ENCODE measurements at places on chromosomes 2 and 18.

DNA sequence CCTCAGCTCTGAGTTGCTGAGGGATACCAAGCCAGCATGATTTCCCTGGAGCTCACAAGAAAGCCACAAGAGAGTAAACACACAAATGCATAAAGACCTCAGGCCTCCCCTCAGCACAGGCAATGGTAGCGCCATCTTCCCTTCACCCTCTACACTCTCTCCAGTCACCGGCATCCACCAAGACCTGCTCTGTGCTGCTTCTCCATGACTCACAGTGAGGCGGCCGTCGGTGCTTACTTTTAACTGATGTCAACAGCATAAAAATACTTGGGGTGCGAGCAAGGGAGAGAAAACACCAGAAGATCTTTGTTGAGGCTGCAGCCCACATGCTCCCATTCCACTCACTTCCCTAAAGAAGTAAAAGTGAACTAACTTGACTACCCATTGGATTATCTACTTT is 46.7 kb downstream of the L3MBTL4 start:
- no peak for DNase-seq

DNA sequence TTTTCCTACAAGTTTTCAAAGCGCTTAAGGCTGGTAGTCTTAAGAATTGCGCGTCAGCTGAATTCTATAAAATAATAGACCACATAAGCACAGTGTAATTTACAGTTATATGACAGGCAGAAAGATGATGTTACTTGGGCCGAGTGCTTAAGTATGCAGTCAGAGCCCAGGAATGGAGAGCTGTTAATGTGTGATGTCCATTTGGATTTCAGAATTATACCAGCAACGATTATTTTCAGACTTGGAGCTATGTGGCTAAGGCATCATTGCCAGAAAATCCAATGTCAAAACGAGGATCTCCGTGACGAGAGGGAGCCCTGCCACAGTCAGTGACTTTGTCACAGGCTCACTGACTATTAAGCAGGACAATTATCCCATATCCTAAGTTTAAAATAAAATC is 3.4 kb downstream of the KLF7 start:
- DNase-seq: no peak

- no peak for DNase-seq
Observed at GRCh38 chr2:30184035-30184434, 37.2 kb downstream of the YPEL5 start.

GRCh38 chr2:207408086-207408794 is 121.5 kb upstream of the CREB1 start:
- DNase-seq: peak; percentile 85

GRCh38 chr18:26869640-26870039 is 4.1 kb upstream of the AQP4 start:
- DNase-seq: no peak

DNA sequence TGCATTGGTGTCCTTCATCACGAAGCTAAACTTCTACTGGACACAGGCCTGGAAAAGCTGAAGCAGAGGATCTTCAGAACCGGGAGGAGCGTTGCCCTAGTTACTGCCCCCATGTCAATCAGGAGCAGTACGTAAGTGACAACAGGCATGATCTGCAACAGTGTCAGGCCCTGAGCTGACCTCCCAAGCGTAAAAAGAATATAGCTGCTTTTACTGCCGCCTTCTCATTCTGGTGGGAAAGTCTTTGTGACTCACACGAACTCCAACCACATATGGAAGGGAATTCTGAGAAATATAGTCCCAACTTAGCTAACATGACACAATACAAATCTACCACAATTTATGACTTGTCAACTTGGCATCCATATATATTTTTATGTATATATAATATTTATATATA is 1007.7 kb upstream of the CDH2 start:
- no peak for DNase-seq

DNA sequence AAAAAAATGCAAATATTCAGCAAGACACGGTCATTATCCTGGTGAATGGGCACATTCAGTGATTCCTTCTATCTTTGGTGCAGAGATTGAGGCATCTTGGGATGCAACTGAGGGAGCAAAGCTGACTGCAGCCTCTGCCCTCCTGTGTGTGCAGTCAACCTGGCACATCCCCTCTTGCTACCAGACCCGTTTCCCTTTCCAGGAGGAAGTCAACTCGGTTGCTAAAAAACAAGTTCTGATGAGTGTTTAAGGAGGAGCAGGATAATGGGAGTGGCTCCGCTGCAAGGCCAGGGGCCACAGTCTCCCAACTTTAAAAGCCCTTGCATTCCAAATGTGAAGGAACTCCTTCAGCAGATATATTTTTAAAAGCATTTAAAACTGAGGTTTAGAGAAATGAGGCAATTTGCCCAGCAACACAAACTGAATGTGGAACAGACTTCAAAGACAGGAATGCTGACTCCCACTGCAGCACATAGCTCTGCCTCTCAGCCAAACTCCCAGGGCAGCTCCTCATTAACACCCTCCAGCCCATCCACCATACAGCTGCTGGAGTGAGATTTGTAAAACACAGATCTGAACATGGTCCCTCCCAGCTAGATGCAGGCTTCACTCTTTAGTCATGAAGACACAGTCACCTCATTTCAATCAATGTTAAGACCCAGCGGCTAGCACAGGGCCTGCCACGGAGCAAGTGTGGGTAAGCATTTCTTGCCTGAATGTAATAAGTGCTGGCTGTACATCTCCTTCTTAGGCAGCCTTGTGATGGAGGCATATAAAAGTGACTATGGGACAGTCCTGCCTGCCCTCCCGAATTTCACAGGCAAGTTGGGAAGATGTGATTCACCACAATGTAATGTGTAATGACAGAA is 54.3 kb downstream of the VSNL1 start:
- DNase-seq: no peak

DNA sequence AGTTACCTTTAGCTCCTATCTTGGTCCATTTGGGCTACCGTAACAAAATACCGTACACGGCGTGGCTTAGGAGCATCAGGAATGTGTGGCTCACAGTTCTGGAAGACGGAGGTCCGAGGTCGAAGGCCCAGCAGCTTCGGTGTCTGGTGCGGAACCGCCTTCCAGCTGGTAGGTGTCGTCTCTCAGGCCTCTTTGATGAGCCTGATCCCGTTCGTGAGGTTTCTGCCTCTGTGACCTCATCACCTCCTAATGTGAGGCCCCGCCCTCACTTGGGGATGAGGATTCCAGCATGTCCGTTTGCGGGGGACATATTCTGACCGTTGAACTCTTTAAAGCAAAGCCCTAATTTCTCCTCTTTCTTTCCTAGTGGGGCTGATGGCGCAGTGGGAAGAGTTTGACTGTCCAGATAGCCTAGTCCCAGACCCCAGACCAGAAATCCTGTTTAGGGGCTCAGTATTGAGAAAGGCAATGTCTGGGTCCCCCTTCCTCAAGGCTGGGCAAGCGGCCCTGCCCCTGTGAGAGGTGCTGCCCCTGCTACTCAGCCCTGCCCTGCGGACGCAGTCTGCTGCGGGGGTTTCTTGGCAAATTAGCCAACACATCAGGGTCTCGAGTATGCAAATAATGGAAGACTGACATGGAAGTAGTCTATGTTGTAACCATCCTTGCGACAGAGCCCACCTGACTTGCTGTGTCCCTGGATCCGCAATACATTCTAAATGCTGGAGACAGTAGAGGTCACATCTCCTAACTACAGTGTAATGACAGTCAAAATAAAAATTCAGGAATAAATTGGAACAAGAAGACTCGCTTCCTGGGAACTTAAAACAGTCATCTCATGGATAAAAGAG is 128.0 kb downstream of the ASB1 start:
- no peak for DNase-seq

GRCh38 chr18:6431659-6432318 is 17.1 kb upstream of the L3MBTL4 start:
- DNase-seq: no peak

GRCh38 chr2:160197587-160197986 is 2.5 kb downstream of the ITGB6 start:
- DNase-seq: no peak

GRCh38 chr2:229409751-229410181 is 138.7 kb upstream of the PID1 start:
- DNase-seq: no peak

DNA sequence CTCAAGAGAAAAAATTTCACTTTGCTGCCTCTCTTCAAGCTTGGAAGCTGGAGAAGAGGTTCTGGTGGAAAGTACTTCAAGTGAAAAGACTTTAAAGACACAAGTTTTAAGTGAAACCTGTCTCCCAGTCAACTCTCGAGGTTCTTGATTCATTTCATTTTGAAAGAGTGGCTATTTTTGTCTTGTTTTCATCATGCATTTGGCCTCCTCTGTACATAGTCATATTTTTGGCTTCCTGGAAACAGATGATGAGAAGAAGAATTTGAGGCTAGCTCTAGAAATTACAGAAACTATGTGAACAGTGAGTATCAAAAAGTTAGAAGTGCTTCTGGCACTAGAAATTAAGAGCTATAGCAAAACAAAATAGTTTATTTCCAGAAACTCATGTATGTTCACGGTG is 124.8 kb downstream of the DTNA start:
- no peak for DNase-seq

- DNase-seq: no peak
Observed at GRCh38 chr2:62321380-62322289, 125.7 kb downstream of the B3GNT2 start.

GRCh38 chr18:9961041-9961440 is 47.2 kb downstream of the VAPA start:
- no peak for DNase-seq

DNA sequence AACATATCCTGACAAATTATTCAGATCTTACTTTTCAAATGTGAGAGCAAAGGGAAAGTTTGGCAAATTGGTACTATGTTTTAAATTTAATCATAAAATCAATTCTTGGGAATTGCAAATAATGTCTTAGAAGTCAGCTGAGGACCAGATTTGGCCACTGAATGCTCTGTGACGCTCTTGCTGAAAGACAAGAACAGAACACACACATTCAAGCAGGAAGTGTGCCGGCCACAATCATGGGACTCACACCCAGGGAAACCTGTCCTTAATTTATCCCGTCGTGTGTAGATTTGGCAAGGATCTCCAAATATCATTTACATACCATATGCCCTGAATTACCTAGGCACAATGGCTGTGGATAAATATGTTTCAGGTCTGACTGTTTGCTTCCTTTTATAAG is 253.1 kb downstream of the TCF4 start:
- DNase-seq: no peak

GRCh38 chr2:41068740-41069139 is 616.9 kb upstream of the SLC8A1 start:
- no peak for DNase-seq

DNA sequence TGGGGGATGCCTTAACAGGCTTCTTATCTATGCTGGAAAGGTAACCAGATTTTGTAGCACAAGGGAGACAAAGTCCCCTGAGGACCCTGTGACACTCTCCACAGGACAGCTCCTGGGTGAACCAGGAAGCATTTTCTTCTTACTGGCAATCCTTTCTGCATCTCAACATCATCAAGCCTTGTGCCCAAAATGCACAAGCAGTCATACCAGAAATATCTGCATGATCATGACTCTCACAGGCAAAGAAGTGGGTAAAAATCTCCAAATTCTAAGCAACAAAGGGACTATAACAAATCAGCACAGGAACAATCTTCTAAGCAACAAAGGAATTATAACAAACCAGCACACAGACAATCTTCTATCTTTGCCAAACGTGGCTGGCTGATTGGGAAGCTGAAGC is 99.1 kb upstream of the CD226 start:
- DNase-seq: no peak

- DNase-seq: no peak
Observed at GRCh38 chr2:126482582-126483464, 173.1 kb upstream of the GYPC start.

DNA sequence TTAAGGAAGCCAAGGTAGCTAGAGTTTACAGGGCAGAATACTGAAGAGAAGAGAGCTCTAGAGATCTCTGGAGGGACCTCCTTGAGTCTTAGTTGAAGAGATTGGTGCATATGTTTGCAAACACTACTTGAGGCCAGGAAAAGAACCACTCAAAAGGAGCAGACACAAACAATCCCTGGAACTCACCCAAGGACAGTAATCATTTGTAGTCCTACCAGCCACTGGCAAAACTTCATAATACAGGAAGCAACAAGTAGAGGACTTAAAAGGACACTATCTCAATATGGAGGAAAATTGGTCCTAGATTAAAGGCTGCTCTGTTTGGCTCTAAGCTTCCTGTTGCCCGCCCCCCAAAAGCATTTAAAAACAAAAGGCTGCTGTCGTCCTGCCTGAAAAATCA is 46.9 kb upstream of the UBXN4 start:
- DNase-seq: no peak

- DNase-seq: no peak
Observed at GRCh38 chr2:61450144-61450543, 20.7 kb downstream of the USP34 start.

DNA sequence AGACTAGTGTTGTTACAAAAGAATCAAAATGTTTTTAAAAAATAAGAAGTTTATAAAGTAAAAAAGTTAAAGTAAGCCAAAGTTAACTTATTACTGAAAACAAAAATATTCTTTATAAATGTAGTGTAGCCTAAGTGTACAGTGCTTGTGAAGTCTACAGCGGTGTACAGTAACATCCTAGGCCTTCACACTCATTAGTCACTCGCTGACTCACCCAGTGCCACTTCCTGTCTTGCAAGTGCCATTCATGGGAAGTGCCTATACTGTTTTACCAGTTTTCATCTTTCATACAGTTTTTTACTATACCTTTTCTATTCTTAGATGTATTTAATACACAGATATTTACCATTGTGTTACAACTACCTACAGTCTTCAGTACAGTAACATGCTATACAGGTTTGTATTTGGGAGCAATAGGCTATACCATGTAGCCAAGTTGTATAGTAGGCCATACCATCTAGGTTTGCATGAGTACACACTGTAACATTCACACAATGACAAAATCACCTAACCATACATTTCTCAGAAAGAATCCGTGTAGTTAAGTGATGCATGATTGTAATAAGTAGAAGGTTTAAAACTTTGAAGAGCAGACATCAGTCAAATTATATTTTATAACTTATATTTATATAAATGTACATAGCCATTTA is 13.4 kb downstream of the SERPINB7 start:
- no peak for DNase-seq

DNA sequence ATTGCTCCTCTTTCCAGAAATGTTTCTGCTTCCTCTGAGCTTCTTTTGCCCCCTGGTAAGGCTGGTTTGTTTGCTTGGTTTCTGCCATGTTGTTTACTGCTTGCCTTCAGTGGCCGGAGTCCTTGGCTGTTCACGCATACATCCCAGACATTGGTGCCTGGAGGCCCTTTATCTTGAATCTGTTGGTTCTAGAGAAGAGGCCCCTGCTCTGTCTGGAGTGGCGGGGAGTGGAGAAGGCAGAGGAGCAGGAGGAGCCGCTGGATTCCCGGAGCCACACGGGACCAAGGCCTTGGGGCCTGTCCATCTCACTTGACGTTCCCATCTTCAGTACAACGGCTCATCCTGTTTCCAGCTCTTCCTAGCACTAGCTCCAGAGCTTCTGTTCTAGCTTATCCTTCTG is 77.2 kb upstream of the PXDN start:
- DNase-seq: no peak

DNA sequence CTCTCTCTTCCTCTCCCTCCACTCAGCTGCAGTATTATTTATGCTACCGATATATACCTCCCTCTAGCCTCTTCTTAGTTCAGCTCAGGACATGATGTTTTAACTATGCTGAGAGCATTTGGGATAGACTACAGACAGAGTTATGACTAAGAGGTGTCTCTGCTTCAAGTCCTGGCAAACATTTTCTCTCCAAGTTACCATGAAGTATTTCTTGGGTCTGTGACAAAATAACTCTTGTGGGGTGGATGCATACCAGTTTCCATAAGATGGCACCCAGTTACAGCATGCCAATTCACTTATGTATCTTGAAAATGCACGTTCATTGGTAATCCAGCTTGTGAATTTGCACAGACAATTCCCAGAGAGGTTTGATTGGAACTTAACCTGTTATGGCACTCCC is 737.6 kb downstream of the SLC4A3 start:
- DNase-seq: no peak
